ENCODE measurements at places on chromosomes 5 and 9.

GRCh38 chr5:25006734-25007133 is 362.0 kb upstream of the CDH10 start:
- DNase-seq: no peak

DNA sequence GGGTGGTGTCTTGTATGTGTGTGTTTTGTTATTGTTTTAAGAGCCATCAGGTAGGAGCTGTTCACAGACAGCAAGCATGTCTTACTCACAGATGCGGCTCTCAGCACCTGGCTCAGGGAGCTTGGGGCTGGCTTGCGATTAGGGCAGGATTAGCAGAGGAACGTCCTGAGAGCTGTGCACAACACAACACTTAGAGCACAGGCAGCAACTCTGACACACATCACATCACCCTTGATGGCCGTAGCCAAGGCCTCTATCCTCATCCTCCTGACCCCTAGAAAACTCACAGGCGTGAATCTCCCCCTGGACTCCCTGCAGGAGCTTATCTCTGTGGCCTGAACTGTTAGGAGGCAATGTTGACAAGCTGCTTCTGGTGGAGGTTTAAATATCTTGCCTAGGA is 7.1 kb upstream of the IL17B start:
- no peak for DNase-seq

- no peak for DNase-seq
Observed at GRCh38 chr5:54227109-54227508, 83.3 kb downstream of the ARL15 start.

GRCh38 chr9:125295657-125296056 is 34.0 kb downstream of the GAPVD1 start:
- no peak for DNase-seq

DNA sequence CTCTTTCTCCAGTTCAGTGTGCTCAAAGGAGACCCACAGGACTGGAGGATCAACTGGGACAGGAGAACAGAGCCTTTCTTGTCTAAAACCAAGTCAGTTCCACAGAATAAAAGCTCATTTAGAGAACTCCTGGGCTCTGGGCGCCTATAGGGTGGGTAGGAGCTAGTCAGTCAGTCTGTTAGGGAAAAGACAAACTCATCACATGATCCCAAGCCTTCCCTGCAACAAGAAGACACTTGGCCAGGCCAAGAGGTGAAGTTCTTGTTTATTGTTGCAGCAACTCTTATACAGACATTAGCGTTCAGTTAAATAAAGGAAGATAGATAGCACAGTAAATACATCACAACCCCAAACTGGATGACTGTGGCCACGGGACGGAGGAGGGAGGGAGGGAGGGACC is 102.3 kb downstream of the ENTREP1 start:
- DNase-seq: no peak

- no peak for DNase-seq
Observed at GRCh38 chr5:16160706-16161105, 18.9 kb downstream of the MARCHF11 start.

GRCh38 chr9:124084087-124084486 is 72.5 kb downstream of the LHX2 start:
- no peak for DNase-seq

- no peak for DNase-seq
Observed at GRCh38 chr5:78927657-78928282, 57.3 kb downstream of the ARSB start.

GRCh38 chr9:113444736-113445135 is 18.8 kb upstream of the RGS3 start:
- no peak for DNase-seq

DNA sequence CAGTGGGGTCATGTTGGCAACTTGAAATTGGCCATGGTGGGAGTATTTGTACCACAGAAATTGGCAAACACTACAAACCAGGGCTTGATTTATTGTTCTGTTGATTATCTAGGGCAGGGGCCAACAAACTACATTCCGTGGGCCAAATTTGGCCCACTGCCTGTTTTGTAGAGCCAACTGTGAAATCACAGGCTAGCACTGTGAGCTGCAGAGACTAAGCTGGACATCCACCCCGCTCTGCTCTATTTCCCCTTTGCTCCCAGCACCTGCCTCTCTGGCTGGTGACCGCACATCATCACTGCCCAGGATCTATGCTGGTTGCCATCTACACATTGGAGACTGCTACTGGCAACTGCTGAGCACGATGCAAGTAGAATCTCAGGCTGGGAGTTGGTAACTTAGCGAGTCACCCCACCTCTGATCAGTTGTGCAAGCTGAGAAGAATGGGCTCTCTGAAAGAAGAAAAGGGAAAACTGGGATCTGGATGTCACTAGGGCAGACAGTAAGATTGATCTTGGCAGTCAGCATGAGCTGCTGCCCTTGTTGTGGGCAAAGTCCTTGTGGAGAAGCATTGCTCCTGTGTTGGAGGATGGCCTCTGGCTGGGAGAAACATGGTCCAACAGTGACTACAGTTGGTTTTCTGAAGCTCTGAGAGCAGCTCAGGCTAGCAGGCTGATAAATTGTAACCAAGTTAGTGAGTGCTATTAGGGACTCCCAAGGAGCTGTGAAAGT is 144.7 kb upstream of the RAD23B start:
- DNase-seq: no peak

GRCh38 chr9:126420643-126421564 is 94.3 kb downstream of the MVB12B start:
- DNase-seq: no peak

GRCh38 chr9:137793196-137793841 is 84.3 kb upstream of the CACNA1B start:
- DNase-seq: no peak

- no peak for DNase-seq
Observed at GRCh38 chr9:15736569-15736968, 183.7 kb downstream of the CCDC171 start.

- DNase-seq: no peak
Observed at GRCh38 chr9:27426511-27427271, 97.4 kb upstream of the IFNK start.

- DNase-seq: no peak
Observed at GRCh38 chr5:34736445-34737115, 80.5 kb downstream of the RAI14 start.

GRCh38 chr9:126722922-126723806 is 81.7 kb upstream of the ZBTB43 start:
- DNase-seq: peak; percentile 77

GRCh38 chr5:862367-863243 is 11.8 kb upstream of the ZDHHC11 start:
- no peak for DNase-seq

DNA sequence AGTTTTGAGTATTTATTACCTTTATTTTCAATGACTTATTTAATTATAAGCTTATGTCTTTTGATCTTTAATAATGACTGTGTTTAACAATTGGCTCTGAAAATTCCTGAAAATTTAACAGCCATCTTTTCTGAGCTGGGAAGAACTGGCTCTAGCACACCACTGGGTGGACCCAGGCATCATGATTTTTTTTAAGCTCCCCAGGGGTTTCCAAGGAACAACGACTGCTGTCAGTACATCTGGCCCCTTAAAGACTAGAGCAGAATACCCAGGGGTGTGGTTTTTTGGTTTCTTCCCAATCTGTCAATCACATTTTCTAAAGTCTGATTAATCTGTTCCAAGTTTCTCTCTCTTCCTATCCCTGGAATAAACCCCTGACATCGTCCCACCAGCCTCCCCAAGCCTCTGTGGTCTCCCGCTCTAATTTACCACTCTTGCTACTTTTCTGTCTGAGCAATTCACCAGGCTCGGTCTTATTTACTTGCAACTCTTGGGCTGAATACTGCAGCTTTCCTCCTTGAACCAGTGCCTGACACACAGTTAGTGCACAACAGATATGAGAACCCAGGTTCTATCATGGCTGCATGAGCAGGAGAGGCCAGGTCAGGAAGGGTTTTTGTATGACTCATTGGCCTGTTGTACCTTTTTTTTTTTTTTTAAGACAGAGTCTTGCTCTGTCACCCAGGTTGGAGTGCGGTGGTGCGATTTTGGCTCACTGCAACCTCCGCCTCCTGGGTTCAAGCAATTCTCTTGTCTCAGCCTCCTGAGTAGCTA is 321.9 kb downstream of the ZSWIM6 start:
- no peak for DNase-seq

GRCh38 chr5:14193496-14193895 is 50.4 kb downstream of the TRIO start:
- DNase-seq: no peak

DNA sequence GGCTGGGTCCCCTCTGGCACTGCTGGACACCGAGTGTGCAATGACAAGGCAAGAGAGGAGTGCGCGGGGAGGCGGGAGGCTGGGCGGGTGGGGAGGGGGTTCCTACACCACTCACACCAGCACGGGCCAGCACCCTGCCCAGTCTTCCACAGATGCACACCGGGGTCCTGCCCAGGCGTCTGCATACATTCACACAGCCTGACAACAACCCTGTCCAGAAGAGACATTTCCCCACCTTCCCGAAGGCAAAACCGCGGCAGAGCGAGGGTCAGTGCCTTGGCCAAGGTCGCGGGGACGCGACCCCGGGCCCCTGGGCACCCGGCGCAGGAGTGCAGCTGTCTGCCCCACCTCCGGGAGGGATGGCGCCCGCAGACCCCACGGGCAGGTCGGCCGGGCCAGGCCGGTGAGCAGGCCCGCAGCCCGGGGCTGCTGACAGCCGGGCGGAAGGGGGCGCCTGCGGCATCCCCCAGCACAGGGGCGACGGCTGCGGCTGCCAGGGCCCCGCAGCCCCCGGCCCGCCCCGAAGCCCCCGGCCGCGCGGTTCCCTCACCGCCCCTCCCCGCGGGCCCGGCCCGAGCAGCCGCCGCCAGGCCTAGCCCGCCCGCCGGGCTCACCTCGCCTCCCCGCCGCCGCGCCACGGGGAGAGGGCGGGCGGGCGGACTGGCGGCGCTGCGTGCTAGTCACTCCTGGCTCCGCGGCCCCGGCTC is 496 bp downstream of the MAPK9 start:
- DNase-seq: peak; percentile 24

DNA sequence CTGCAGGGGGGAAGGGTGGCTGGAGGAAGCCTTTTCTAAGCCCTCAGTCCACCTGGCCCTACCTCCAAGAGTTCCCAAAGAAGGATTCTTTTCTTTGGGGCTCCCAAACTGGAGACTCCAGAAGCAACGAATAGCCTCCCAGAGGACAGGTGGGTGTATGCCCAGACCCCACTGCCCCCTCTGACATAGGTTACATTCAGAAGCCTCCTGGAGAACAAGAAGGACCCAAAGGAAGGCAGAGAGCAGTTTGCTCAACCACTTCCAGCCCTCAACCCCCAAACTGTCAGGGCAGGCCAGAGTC is 10.3 kb downstream of the HK3 start:
- no peak for DNase-seq

DNA sequence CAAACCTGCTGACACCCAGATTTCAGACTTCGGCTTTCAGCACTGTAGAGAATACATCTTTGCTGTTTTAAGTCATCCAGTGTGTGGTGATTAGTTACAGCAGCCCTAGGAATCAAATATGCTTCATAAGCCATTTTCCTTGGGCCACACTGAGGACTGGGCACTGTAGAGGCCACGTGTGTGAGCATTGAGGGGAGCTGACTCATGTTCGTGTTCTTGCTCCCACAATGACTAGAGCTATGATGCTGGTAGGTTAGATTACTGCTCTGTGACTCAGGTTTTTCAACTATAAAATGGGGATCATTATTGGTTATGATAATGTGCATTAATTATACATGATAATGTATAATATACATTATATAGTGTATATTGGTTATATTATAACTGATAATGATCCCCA is 96.5 kb upstream of the PALM2AKAP2 start:
- DNase-seq: no peak

GRCh38 chr9:136348691-136349090 is 14.9 kb downstream of the DNLZ start:
- no peak for DNase-seq

GRCh38 chr9:78365748-78366697 is 69.1 kb downstream of the PSAT1 start:
- no peak for DNase-seq

DNA sequence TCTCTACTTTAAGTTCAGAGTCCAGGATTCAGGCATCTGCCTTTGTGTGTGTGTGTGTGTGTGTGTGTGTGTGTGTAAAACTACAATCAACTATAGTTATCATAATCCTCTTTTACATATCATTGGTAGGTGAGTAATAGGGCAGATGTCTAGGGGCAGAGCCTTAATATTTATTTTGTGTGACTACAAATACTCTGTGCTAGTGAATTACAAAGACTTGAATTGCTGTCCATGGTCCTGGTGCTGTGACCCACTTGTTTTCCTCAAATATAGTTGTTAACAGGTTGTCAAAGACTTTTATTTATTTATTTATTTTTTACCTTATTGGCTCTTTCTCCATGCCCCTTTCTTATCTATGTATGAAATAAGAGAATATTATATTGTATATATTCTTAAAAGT is 196.8 kb downstream of the ANXA1 start:
- DNase-seq: no peak

DNA sequence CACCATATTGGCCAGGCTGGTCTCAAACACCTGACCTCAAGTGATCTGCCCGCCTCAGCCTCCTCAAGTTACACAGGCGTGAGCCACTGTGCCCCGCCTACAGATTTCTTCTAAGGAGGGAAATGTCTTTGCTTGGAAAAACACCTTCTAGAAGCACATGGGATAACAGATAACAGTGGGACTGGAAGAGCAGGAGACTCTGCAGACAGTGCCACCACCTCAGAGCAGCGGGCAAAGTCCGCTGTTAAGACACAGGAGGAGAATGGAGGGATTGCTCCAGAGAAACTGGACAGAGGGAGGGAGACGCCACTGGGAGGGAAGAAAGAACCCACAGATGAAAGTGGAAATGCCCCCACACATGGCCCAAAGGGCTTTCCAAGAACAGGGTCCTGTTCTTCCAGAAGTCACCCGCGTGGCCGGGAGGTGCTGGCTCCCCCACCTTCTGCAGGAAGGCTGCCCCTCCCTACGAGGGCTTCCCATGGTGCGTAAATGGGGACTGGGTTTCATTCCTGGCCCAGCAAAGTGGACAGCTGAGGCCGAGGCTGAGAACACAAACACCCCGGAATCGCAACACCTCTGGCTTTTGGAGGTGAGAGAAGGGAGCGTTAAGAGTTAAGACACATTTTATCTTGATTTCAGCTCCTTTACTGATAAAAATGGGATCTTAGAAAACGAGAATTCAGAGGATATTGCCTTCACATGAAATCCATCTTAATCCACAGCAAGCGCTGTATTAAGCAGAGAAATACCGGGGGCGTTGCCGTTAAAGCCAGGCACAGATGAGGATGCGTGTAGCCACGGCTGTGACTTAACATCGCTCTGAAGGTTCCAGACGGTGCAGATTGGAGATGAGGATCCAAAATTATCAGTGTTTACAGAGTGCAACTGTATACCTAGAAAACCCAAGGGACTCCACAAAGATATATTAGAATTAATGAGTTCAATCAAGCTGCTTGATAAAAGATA is 11.2 kb downstream of the ADAMTS2 start:
- no peak for DNase-seq

DNA sequence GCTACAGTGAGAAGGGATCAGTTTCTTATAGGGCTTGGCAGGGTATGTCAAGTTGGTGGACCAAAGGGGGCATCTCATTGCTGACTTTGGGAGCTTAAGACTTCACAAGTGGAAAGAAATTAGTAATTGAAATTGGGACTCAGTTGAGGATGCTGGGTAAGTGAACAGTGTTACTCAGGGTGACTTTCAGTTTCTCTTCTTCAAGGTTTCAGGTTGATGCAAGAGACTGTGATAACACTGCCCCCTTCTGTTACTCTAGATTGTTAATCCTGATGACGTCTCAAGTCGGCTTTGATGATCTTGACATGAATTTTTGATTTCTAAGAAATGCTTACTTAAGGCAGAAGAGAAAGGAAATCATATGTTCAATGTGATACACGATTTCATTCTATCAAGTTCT is 21.3 kb downstream of the KCTD16 start:
- peak; percentile 58 for DNase-seq

- DNase-seq: no peak
Observed at GRCh38 chr5:26388976-26389375, 649.4 kb downstream of the CDH9 start.

- DNase-seq: no peak
Observed at GRCh38 chr9:32441678-32442077, 57.2 kb downstream of the ACO1 start.
